Naive thymus-derived CD8-positive, alpha-beta T cell (primary cell): ENCODE measurements at places on chromosomes 16 and 17.

- no peak overlapping the region for H3K4me3 ChIP-seq
- H3K27ac ChIP-seq, result no peak overlapping the region
- no peak for DNase-seq
Observed at GRCh38 chr17:28426081-28426519, 20.1 kb upstream of the SLC46A1 start.

GRCh38 chr17:44121997-44122815, 1.2 kb downstream of the HDAC5 start:
- no peaks in the 10 kb centered on the region for H3K36me3 ChIP-seq
- H3K4me1 ChIP-seq, result peaks cover 34% of the 10 kb centered on the region
- no peak for DNase-seq
- no peaks in the 10 kb centered on the region for H3K27me3 ChIP-seq

DNA sequence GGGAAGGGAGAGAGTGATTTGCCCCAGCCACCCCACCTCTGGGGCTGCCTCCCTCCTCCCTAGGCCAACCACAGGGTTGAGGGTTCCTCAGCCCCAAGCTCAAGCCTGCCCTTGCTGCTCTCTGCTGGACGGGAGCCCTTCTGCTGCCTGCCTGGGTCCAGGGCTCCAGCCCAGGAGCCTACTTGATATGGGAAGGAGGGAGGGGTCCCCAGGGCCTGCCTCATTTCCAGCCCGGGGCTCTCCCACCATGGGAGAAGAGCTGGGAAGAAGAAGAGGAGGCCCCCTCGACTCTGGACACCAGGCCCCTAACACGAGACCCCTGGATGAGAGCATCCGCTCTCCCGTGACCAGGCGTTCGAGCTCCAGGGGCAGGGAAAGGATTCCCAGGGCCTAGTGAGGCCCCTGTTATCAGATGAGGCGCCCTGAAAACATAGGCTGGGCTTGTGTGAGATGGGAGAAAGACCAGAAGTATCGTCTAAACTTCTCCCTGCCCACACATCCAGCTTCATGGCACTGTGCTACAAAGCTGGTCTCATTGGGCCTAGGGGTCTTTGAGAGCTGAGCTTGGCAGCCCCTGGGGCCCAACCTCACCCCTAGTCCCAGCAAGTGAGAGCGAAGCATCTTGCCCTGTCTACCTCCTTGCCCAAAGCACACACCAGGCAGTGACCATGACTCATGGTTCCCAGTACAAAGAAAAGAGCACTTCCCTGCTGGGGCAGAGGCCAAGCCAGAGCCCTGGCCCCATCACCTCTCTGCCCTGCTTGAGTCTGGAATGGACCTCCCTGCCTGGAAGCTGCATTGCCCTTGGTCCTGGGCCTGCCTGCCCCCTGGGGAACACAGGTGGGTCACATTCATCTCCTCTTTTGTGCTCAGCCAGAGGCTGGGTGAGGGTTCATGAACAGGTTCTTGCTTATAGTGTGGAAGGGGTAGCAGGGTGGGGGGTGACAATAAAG, 987 bp downstream of the SLC16A5 start:
- no peaks in the 10 kb centered on the region for H3K36me3 ChIP-seq
- peak overlapping the region; percentile 76 for H3K4me3 ChIP-seq
- H3K4me1 ChIP-seq, result peaks cover 57% of the 10 kb centered on the region
- H3K27ac ChIP-seq, result peak overlapping the region; percentile 70
- no peaks in the 10 kb centered on the region for H3K27me3 ChIP-seq

DNA sequence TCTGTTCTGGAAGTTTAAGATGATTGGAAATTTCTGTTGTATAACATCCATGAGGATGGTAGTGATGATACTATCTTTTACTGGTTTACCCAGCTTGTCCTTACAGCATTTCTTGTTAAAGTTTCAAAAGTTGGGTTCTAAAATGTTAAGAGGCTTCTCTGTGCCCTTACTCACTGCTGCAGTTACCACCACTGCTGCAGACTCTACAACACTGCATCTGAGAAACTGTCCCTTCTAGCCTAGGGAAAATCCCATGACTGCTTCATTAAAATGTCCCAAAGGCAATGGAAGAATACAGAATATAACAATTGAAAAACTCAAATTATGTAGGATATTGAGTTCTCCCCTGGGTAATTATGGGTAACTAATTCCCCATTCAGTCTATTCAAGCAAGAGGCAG, 3.8 kb upstream of the NSRP1 start:
- no peak for DNase-seq
- H3K27me3 ChIP-seq, result no peaks in the 10 kb centered on the region
- no peak overlapping the region for H3K27ac ChIP-seq
- H3K36me3 ChIP-seq, result peaks cover 4% of the 10 kb centered on the region
- H3K4me1 ChIP-seq, result peaks cover 4% of the 10 kb centered on the region

- no peak overlapping the region for H3K27ac ChIP-seq
- peaks cover 34% of the 10 kb centered on the region for H3K27me3 ChIP-seq
- DNase-seq, result no peak
Observed at GRCh38 chr16:3173892-3174617, 13.9 kb upstream of the OR1F1 start.

GRCh38 chr17:76421044-76421407, 31.9 kb downstream of the UBE2O start:
- no peak overlapping the region for H3K27ac ChIP-seq
- no peaks in the 10 kb centered on the region for H3K27me3 ChIP-seq
- peaks cover 28% of the 10 kb centered on the region for H3K4me1 ChIP-seq
- no peaks in the 10 kb centered on the region for H3K36me3 ChIP-seq
- DNase-seq, result no peak

DNA sequence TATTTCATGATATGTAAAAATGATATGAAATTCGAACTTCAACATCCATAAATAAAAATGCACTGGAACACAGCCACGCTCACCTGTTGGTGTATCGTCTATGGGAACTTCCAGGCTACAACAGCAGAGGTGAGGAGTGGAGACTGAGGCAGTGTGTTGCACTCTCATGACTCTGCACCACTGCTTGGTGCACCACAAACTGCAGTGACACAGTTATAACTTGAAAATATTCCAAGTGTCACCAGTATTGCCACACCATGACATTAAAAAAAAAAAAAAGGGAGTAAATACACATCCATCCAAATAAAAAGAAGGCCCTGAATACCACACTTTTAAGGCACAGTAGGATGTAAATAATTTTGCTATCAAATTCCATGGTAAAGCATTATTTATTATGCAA, 34.4 kb downstream of the GNA13 start:
- H3K36me3 ChIP-seq, result peaks cover 4% of the 10 kb centered on the region
- peaks cover 65% of the 10 kb centered on the region for H3K4me1 ChIP-seq
- DNase-seq, result no peak
- H3K27me3 ChIP-seq, result no peaks in the 10 kb centered on the region
- peak overlapping the region; percentile 36 for H3K27ac ChIP-seq

DNA sequence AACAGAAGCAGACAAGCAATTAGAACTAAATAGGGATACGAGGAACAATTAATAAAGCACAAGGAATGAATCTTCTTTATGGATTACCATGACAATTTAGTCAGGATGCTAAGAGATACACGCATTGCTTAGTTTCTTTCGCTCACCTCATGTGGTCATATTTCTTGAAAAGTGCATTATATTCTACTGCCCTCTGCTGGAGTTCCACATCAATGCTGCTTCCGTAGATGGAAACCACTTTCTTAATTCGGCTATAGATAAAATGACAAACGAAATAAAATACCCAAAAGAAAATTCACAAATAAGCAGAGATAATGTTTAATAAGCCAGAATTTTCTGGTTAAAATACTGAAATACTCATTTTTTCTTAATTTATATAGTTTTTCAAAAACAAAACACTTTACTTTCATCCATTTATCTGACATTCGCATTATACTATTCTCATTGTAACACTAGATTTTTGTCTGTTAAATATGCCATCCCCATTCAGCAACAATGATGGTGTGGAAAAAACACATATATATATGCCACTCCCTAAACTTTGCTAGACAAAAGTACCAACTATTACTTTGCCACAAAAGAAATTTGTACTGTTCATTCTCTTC, 22.0 kb upstream of the PHLPP2 start:
- no peak for DNase-seq
- H3K4me3 ChIP-seq, result no peak overlapping the region
- H3K36me3 ChIP-seq, result peaks cover 4% of the 10 kb centered on the region
- no peak overlapping the region for H3K27ac ChIP-seq

GRCh38 chr17:50853781-50854180, 12.4 kb downstream of the TOB1 start:
- peak overlapping the region; percentile 4 for H3K27ac ChIP-seq
- DNase-seq, result no peak
- no peak overlapping the region for H3K4me3 ChIP-seq
- no peaks in the 10 kb centered on the region for H3K27me3 ChIP-seq
- peaks cover 25% of the 10 kb centered on the region for H3K4me1 ChIP-seq
- H3K36me3 ChIP-seq, result no peaks in the 10 kb centered on the region

DNA sequence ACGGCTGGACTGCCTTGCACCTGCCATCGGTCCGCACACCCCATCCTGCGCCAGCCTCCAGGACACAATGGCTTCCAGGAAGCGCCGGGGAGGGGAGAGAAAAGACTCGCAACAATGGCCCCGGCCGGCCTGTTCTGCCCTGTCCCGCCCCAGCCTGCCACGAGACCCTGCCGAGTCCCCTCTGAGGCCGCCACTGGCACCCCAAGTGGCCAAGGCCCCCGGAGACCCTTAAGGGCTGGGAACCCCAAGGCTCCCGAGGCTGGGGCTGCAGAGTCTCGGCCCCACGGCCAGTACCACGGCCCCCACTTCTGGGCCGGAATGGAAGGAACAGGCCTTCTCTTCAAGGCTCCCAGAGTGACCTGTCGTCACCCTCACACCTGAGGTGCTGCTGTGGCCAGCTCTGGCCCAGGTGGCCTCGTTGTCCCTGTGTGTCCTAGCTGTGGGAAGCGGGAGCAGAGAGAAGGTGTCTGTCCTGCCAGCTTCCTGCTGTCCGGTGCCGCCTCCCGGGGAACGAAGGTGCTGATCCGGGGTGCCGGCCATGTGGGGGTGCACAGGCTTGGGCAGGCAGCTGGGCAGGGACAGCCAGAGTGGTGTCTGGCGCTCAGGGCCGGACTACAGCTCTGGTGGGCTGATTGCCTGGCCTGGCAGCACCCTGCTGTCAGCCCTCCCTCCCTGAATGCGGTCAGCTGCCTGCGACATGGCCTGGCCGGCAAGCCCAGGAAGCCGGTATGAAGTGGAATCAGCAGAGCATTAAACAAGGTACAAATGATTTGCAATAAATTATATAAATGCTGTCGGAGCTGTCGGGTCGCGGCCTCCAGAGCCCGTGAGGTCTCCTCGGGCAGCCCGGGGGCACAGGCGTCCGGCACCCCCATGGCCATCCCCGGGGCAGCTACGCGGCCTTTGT, 8.2 kb upstream of the CACNA1H start:
- H3K27ac ChIP-seq, result no peak overlapping the region
- peaks cover 6% of the 10 kb centered on the region for H3K4me1 ChIP-seq
- no peak overlapping the region for H3K4me3 ChIP-seq
- no peaks in the 10 kb centered on the region for H3K36me3 ChIP-seq

DNA sequence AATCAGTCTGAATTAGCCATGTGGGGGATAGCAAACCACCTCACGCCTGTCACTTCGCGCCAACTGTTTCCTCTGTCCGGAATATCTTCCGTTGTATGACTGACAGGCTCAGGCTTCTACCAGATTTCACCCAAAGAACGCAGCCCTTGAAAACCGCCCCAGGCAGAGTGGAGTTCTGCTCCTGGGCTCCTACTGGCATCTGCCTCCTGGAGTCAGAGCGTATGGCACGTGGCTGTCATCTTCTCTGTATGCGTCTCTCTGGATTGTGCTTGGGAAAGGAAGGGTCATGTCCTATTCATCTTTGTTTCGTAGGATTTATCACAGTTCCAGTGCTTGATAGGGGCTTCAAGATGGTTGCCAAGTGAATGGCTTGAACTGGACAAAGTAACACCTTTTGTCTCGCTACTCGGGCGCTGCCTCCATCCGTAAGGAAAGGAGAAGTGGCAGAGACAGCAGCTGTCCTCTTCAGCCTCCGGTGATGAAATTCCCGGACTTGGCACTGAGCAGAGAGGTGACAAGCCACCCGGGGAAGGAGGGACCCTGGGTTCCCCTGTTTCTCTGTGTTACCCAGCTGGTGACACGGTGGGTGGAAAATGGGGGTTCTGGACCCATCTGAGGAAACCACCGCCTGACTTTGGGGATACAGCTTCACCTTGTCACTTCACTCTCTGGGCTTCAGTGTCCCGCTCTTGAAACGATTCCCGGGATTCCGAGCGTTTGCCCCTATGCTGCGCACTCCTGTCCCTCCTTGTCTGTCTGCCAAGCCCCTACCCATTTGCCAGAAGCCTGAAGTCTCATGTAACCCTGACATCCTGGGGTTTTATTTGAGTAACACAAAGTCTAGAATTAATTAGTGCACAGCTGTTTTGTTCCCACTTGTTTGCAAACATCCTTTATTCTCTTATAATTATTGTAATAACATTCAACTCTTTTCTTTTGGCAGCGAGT, 13.9 kb downstream of the KIAA0513 start:
- DNase-seq, result no peak
- H3K27ac ChIP-seq, result no peak overlapping the region
- peaks cover 6% of the 10 kb centered on the region for H3K4me1 ChIP-seq
- no peaks in the 10 kb centered on the region for H3K27me3 ChIP-seq
